ENCODE measurements at places on chromosomes 12 and 14.

DNA sequence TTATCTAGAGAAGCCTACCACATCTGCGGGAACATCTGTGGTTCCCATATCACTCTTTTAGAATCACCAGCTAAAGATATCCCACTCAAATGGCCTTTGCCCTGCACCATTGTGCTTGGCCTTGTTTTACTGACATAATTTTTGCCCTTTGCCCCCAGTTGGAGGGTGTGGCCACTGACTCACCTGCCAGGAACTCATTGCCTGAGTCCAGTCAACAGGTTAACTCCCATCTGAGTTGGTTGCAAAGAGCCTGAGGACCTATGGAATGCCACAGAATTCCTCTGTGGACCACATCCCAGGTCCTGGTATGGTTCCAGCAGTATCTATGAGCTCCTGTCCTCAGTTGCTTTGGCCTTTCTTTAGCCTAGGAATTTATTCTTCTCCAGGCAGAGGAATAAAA, 55.7 kb upstream of the PTGR2 start:
- DNase-seq, result no peak

- DNase-seq, result no peak
Observed at GRCh38 chr14:62081012-62081612, 318.9 kb downstream of the SNAPC1 start.

- DNase-seq, result peak; percentile 85
Observed at GRCh38 chr12:96078231-96079135, 43.1 kb upstream of the LTA4H start.

DNA sequence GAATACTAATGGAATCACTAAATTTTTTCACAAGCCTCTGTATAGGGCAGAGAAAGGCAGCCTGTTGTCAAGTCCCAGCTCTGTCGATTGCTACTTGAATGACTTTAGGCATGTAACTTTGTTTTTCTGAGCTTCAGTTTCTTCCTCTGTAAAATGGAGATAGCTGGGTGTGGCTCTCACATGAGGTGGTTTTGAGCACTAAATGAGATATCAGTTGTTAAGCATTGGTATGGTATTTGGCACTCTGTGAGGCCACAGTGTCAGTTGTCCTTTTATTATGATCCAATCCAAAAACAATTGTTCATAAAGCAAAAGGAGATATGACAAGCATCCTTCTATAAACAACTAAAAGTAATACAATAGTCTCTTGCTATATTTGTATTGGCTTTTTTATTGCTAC, 120.6 kb downstream of the DUSP6 start:
- DNase-seq, result no peak

GRCh38 chr12:108313241-108313605, 25.9 kb downstream of the CMKLR1 start:
- peak; percentile 33 for DNase-seq
